Stimulated activated CD4-positive, alpha-beta T cell treated with anti-CD3 and anti-CD28 coated beads, TNF-alpha, amount 100 ng/mL, for 1 hour (primary cell): ENCODE measurements at places on chromosomes 7 and 10.

GRCh38 chr7:2639181-2639681 is 7.4 kb downstream of the TTYH3 start:
- no peak for DNase-seq

DNA sequence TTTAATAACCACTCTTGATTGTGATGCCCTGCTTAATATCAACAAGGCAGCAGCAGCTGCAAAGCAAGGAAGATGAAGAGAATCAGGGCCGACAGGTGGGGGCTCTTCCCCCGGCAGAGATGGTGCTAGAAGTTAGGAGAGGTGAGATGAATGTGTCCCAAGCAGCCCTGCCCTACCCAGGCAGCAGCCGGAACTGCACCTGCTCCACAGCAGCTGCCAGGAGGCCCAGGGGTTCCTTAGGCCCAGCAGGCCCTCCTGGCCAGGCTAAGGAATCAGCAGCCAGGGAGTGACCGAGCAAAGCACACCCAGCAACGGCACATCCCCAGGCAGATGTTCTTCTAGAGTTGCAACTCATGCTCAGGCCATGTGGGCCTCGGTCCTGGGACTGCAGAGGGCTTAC is 17.9 kb downstream of the AFAP1L2 start:
- no peak for DNase-seq

GRCh38 chr7:94053532-94053931 is 49.4 kb upstream of the BET1 start:
- no peak for DNase-seq

DNA sequence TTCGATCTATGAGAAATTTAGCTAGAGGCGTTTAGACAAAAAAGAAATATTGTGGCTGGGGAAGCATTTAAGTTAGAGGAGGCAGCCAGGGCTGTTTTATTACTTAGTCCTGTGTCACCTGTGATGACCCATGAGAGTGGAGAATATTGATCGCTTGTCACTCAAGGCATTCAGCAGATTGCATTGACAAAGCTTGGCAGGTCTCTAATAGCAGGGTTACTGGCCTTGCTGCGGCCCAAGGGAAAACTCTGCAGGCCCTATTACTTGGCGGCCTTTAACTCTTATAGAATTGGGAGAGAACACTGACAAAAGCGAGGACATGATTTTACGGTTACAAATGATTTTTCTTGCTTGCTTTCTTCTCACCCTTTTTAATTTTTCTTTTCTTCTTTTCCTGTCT is 473.5 kb downstream of the AUTS2 start:
- DNase-seq, result no peak

GRCh38 chr10:110448682-110449418 is 48.9 kb upstream of the DUSP5 start:
- no peak for DNase-seq

GRCh38 chr10:73889014-73889413 is 14.7 kb upstream of the CAMK2G start:
- no peak for DNase-seq

DNA sequence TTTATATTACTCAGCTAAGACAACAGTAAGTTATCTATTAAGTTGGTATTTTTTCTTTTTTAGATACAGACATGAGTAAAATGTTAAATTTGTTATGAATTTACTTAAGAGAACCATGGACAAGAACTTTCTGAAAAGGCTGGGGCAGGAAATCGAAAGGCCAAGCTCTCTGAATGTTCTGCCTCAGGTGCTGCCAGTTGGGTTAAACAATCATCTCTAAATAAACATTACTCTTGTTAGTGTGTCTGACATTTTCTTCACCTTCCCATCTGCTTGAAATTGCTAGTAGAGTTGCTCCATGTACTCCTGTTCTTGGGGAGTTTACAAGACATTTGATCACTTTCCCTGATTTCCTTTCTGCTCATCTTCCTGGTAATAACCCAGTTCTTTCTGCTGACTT is 87.5 kb downstream of the ANKRD7 start:
- no peak for DNase-seq

GRCh38 chr7:20012100-20012499 is 205.1 kb downstream of the MACC1 start:
- DNase-seq, result no peak

DNA sequence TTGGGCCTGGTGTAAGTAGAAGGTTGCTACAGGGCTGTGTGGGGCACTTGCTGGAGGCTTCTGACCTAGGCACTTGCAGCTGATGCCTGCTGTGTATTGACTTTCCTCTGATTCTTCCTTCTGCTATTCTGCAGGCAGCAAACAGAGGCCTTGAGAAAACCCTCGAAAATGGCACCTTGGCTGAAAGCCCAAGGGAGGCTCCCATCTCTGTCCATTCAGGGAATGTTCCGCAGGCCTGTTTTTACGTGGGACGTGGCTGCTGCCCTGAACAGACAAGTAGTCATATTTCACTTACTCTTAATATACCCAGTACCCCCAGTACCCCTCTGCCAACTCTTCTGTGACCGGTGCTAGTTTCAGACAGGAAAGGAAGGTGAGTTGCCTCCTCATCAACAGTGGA is 664.7 kb downstream of the INHBA start:
- DNase-seq, result no peak

- DNase-seq, result no peak
Observed at GRCh38 chr7:8579661-8580194, 146.3 kb downstream of the NXPH1 start.

DNA sequence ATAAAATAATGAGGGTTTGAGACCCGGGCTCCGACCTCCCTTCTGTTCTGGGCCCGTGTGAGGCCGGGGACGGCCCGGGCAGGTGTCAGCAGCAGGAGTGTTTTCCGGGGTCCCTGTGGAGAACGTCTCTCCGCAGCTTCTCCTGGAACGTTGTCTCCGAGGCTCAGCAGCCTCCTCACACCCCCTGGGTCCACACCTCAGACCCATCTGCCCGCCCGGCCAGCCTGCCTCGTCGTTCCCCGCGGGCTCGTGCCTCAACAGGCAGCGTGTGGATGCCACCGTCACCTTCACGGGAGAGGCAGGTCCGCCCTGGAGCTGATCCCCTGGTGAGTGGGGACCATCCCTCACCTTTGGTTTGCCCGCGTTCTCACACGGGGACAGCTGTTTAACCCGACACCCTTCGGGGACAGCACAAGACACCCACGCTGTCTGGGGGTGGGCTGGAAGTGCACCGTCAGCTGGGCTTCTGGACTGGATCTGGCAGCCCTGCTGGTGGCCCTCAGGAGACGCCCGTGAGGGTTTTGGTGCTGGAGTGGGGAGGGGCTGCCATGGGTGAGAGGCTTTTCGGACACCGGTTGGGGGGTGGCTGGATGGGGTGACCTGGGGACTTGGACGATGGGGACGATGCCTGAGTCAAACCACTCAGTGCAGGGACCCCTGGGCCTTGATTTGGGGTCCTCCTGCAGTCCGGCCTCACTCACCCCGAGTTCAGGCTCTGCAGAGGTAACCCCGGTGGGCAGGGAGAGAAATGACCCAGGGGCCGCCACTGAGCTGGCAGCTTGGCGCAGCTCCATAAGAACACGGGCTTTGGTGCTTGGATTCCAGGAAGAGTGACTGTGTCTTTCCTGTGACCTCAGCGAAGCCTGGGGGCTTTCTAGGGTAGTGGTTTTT is 131.7 kb downstream of the DNAJB6 start:
- DNase-seq, result no peak

GRCh38 chr10:130749911-130750310 is 561.6 kb downstream of the TCERG1L start:
- DNase-seq, result no peak

- no peak for DNase-seq
Observed at GRCh38 chr10:101055411-101055810, 6.4 kb upstream of the KAZALD1 start.

GRCh38 chr7:133268355-133268754 is 15.5 kb downstream of the EXOC4 start:
- no peak for DNase-seq

GRCh38 chr10:48520184-48520506 is 84.7 kb downstream of the ARHGAP22 start:
- no peak for DNase-seq

DNA sequence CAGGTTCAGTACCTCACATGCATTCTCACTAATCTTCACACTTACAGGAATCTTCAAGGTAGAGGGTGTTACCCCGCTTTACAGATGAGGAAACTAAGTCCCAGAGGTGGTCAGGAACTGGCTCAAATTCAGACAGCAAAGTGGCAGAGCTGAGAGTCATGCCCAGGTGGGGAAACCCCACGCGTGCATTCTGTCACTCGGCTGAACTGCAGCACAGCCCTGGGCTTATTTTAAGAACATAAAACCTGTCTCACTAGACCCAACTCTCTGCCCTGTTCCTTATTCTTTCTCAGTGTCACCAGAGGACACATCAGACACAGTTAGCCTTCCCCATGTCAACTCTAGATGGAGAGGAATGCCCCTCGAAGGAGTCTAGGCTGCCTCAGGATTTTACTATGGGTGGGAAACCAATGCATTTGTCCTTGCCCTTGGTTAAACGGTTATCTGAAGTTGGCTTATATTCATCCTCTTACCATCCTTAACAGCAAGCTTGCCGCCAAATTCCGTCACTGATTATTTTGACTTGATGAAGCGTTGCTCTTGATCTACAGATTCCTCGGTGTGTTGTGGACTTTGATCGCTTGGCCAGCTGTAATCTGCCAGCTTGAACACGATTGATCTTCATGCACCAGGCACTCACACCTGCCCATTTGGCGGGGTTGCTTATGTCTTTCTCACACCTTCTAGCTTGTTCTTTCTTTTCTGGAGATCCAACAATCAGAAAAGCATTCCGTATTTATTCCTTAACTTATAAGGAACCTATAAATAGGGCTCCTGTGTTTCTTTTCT is 627.9 kb downstream of the SDK1 start:
- no peak for DNase-seq

- no peak for DNase-seq
Observed at GRCh38 chr10:101146392-101147251, 15.5 kb downstream of the TLX1 start.

- no peak for DNase-seq
Observed at GRCh38 chr10:113920875-113921274, 66.4 kb downstream of the NHLRC2 start.

DNA sequence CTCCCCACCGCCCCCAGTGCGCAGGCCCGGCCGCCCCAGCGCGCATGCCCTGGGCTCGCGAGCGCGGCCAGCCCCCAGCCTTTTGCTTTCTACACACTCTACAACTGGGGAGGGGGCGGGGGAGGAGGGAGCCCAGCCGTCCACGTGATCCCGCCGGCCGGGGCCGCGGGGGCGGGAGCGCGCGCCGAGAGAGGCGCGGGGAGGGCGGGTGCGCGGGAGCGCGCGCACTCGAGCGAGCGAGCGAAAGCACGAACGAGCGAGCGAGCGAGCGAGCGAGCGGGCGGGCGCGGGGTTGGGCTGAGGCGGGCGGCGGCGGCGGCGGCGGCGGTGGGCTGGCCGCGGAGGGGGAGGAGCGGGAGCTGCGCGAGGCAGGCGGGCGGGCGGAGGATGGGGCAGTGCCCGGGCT is at the start of gene AUTS2:
Gene AUTS2 (plus strand): TSS at position 395 of the 406 bp plus-strand sequence. CDS start 1,179 bp downstream, outside the sequence.
- DNase-seq, result no peak

GRCh38 chr7:28759475-28759971 is 198.6 kb downstream of the TRIL start:
- DNase-seq, result no peak

- DNase-seq, result no peak
Observed at GRCh38 chr10:52436664-52437063, 122.6 kb downstream of the DKK1 start.

GRCh38 chr10:7587168-7587864 is 79.5 kb downstream of the ITIH5 start:
- no peak for DNase-seq

- no peak for DNase-seq
Observed at GRCh38 chr7:46468753-46469356, 547.8 kb upstream of the IGFBP3 start.

DNA sequence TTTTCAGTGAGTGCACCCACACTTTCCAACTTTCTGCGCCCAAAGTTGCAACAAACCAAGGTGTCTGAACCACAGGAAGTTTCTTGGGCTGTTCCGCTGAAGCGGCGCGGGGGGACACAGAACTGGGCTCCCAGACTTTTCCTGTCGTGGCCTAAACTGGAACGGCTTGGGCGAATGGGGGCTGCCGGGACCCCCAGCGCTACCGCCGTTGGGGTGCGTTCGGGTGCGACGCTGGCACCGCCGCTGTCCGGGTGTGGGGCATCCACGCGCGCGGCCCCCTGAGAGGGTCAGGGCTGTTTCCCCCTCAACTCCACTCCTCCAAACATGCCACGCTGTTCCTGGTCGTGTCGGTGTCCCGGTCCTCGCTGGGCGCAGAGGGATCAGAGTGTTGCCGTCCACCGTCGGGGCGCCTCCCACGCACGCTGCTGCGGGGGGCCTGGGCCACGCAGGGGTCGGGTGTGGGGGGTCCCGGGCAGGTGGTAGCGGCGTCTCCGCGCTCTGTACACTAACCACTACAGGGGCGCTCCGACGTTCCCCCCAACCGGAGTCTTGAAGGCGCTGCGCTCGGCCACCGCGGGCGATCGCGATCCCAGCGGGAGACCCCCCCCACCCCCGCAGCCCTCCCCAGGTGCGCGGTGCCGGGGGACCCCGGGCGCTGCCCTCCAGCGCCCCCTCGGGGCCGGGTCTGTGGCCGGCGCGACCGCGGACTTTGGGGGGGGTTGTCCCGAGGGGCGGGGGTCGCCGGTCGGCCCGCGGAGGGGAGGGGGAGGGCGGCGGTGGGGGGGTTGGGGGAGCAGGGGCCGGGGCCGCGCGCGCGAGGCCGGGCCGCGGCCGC is 2.2 kb upstream of the CUX1 start:
- DNase-seq, result peak; percentile 58

DNA sequence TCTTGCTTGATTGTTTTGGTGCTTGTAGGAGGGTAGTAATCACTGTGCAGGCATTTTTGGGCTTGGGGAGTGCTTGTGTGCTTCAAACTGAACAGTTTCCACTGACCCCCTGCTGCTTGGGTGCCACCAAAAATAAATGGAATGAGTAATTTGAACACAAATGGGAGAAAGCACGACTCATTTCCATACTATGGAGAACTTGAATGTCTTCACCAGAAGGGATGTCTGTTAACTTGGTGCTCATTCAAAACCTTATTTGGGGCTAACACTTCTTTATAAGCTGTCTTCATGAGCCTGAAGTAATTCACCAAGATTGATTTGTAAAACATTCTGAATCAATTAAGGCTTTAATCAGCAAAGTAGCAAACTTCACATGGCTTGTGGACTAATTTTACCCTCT is 560.3 kb downstream of the SDK1 start:
- DNase-seq, result no peak

DNA sequence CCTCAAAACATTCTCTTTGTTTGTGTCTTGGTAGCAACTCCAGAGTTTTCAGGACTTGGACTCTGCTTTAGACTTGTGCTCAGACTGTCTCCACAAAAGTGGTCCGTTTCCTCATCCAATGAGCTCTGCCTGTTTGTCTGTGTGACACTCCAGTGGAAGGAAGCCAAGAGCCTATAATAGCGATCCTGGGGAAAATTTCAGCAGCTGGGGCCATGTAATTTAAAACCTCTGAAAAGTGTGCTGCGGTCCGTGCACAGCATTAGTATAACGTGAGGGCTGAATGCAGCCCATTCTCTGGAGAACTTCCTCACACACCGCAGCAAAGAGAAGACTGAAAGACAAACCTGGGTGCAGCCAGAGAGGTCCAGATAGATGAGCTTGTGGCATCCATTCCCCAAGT is at the start of gene LRRC17:
Gene LRRC17 (plus strand): TSS at position 259 of the 400 bp plus-strand sequence. CDS start 20,914 bp downstream, outside the sequence.
- DNase-seq, result no peak

DNA sequence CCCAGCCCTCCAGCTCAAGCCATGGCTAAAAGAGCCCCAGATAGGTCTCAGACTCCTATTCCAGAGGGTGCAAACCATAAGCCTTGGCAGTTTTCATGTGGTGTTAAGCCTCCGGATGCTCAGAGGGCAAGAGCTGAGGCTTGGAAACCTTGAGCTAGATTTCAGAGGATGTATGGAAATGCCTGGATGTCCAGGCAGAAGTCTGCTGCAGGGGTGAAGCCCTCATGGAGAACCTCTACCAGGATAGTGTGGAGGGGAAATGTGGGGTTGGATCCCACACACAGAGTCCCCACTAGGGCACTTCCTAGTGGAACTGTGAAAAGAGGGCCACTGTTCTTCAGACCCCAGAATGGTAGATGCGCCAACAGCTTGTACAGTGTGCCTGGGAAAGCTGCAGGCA is 13.2 kb upstream of the HPSE2 start:
- no peak for DNase-seq
